ENCODE measurements at places on chromosomes 5 and 9. TPM values are rescaled to one million over a fixed set of nuclear protein-coding genes. Genes with fewer than 3 reads are reported as not detected.
A peak's percentile ranks its signal among the peaks of the same experiment; 100 is the strongest.

- no peak for DNase-seq
Observed at GRCh38 chr9:69486498-69486897, 161.5 kb downstream of the ENTREP1 start.

DNA sequence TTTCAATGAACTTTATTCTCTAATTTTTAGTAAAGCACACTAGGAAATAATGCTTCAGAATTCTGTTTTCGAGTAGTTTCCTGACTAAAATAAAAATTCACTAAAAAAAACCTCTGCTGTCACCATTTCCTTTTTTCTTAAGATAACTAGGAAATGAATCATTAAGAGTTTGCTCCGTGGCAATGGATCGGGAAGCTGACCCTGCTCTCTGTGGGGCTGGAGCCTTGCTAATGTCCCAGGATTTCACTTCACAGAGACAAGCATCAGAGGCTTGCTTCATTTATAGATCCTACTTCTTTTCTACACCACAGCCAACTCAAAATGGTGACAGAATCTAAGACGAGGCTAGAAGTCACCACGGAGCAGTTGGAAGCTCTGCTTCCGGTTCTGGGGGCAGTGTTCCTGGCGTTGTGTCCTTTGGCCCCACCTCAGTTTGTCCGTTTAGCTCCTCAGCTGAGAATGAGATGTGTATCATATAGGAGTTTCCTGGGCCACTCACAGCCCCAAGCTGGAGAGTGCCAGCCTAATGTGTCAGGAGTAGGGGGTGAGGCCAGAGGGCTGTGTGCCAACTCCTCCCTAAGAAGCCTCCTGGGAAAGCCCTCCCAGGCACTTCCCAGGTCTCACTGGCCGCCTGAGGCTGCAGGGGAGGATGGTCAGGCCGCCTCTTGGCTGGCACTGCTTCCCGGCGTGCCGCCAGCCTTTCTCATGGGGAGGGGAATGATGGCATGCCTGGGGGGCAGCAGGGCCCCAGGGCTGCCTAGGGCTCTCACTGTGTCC, 19.6 kb downstream of the TENT4A start:
- peak; percentile 74 for DNase-seq

- DNase-seq = no peak
Observed at GRCh38 chr5:25006237-25006636, 361.5 kb upstream of the CDH10 start.

- no peak for DNase-seq
Observed at GRCh38 chr9:94039786-94040185, 44.5 kb upstream of the PTPDC1 start.

DNA sequence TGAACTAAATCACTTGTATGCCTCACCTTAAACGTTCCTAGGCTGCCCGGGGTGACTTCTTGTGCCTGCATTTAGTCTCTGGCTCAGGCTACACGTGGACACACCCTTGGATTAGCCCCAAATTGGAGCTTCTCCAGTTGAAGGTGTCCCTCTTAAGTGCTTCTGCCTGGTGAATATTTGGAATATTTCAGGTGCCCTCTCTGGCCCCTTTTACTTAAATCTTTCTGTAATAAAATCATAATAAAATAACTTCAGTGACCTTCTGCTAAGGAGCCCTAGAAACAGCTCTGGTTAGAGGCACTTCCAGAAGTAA, 74.3 kb upstream of the KLF9 start:
- no peak for DNase-seq

GRCh38 chr9:70951749-70952727, 169.4 kb downstream of the TRPM3 start:
- DNase-seq = no peak

GRCh38 chr5:39233783-39234182, 14.4 kb upstream of the FYB1 start:
- no peak for DNase-seq

- DNase-seq = no peak
Observed at GRCh38 chr9:20513126-20513913, 109.0 kb downstream of the MLLT3 start.

GRCh38 chr5:90909940-90910339, 351.3 kb downstream of the ADGRV1 start:
- DNase-seq = no peak

KIF24 gene
- total RNA-seq = 0.28 TPM

EIF4E1B gene
- not detected for total RNA-seq

ADRA1B gene
- 0.66 TPM for total RNA-seq
